ENCODE measurements at places on chromosomes 3 and 15. TPM values are rescaled to one million over a fixed set of nuclear protein-coding genes. Genes with fewer than 3 reads are reported as not detected.

DNA sequence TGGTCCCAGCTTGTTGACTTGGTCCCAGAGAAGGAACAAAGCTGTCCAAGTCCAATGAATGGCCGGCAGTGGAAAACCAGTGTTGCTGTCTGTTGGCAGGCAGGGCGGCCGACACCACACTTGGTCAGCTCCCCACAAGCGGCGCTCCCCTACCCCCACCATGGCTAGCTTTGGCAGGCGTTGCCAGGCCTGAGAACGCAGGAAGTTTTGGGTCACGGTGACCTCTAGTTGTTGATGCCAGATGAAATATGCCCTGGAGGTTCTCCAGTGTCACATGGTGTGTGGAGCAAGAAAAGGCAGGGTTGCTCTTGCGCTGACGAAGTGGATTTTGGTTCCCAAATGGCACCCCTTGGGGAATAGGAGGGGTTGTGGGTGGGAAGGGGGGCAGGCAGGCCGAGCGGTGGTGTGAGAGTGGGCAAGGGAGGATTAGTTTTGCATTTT, 72.7 kb upstream of the TPRG1 start:
- DNase-seq, result no peak

- no peak for DNase-seq
Measured at GRCh38 chr3:32502946-32503286, 264 bp upstream of the CMTM6 start.

GRCh38 chr3:23004971-23005370, 198.2 kb upstream of the UBE2E2 start:
- DNase-seq, result peak; percentile 88

DNA sequence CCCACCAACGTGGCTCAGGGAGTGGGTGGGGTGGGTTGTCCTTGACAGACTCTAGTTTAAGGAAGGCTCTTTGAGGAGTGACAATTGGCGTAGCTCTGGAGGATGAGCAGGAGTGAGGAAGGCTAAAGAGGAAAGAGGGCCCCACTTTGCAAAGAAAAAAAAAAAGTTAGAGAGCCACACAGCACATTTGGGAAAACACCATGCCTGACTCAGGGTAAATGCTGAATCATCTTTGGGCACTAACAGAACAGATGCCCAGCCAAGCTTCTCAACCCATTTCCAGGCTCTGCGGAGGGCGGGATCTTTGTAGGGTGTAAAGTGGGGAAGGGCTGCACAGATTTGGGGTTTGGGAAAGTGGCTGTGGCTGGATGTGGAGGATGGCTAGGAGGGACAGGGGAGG, 179.1 kb upstream of the RGMA start:
- DNase-seq, result no peak

WDR6 gene
- 107 TPM for total RNA-seq

DNA sequence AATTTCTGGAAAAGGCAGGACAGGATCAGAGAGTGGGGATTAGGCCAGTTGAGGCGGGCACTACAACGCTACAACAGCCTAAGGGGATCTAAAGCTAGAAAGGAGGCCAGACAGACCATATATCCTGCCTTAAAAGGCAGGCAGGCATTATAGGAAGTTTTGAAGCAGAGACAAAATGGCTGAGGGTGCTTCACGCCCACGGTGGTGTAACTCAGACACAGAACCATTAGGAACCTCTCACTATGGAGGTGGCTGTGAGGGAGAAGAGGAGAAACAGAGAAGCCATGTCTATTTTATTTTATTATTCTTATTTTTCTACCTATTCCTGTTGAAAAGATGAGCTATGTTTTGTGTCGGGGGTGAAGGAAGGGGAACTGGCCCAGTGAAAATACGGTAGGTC, 2.1 kb upstream of the USP4 start:
- no peak for DNase-seq

FOXL2NB gene
- 5.2 TPM for total RNA-seq

TMEM207 gene
- total RNA-seq, result not detected

TMC3 gene
- 0.22 TPM for total RNA-seq

DNA sequence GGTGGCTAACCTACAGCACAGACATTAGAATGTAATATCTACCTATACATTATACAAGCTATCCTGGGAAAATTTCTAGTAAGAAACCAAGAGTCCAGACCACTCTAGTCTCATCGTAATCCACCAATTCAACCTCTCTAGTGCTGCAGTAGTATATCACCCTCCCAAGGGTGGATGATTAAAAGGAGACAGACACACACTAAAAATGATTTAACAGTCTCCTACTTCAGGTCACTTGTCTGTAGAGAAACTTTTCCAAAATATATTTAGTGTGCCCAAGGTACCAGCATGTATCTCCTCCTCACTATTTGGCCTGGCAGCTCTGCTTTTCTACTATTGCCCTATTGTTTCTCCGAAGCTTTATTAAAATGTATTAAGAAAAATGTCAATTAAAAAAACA, 45.0 kb downstream of the ZBTB20 start:
- DNase-seq, result no peak

DNA sequence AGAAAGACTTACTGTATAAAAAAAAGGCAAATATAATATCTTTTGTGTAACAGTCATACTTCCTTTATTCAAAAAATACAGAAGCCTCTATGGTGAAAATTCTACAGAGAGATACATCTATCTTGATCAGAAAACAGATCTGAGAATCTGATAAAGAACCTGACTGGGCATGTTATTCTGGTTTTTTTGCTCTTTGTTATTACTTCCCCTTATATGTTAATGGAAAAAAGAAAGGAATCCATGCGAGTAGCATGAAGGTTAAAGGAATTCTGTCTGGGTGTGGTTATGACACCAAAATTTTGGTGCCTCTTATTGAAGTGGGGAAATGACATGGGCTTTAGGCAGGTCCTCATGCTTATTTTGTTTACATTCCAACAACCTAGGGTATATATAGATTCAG, 81.7 kb downstream of the BCHE start:
- DNase-seq, result no peak

- peak; percentile 77 for DNase-seq
Measured at GRCh38 chr3:78804251-78805037, 963.4 kb downstream of the ROBO1 start.

DNA sequence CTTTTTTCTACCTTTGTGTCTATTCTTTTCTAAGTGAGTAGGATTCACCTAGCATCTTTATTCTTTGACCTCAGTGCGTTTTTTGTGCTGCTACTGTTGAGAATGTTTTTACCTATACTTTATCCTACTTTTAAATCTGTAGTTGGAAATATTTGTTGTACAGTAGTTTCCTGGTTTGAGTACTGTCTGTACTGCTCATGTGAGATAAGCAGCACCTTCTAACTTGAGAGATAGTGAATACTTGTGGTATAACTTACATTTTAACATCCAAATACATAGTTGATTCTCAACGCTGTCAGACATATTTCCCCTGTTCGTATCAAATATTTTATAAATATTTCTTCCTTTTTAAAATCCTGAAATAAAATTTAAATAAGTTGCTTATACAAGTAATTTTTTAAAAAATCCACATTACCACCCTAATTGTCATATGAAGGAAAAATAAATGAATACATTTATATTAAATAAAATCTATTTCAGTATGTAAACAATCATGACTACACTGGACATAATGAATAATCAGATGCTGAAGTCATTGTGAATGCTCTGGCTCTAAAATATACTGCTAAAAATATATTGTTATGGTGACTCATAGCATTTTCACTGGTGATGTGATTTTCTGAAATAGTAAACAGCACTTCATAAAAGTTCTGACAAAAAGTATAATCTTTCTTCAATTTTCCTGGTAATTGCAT, 17.4 kb downstream of the ATP11B start:
- DNase-seq, result no peak

ADCY5 gene
- 1.2 TPM for total RNA-seq

- DNase-seq, result no peak
Measured at GRCh38 chr3:23402728-23403492, 199.8 kb downstream of the UBE2E2 start.

- peak; percentile 41 for DNase-seq
Measured at GRCh38 chr3:63818282-63819150, 583 bp upstream of the C3orf49 start.

GRCh38 chr3:40913641-40914040, 285.7 kb upstream of the CTNNB1 start:
- no peak for DNase-seq

- DNase-seq, result no peak
Measured at GRCh38 chr3:170465955-170466354, 47.3 kb downstream of the CLDN11 start.

PEX11A gene
- 2.5 TPM for total RNA-seq

HCN4 gene
- total RNA-seq, result 2.2 TPM

ACOX2 gene
- 2.2 TPM for total RNA-seq

DNA sequence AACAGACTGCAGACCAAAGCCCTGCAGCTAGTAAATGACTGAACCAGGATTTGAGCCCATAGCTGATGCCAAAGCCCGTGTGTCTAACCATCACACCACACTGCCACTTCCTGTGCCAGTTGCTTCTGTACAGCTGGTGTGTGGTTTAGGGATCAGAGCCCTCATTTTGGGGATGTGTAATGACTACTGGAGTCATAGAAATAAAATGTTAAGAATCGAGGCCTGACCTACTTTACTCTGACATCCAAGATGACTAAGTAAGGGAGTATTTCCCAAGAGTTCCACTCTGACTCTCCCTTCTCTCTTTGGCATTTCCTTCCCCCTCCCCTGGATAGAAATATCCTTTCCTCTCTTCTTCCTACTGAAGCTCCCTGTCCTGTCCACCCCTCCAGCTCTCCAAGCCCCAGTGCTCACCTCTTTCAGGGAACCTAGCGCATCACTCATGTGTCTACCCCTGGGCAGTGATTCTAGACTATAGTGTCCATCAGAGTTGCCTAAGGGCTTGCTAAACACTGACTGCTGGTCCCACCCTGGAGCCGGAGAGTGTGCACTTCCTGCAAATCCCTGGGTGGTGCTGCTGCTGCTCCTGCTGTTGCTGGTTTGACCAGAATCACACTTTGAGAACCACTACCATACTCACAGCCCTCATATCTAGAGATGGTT, 53.8 kb downstream of the MGLL start:
- peak; percentile 98 for DNase-seq

- DNase-seq, result peak; percentile 65
Measured at GRCh38 chr3:64184621-64185020, 40.6 kb downstream of the PRICKLE2 start.

Data from astrocyte (in vitro differentiated cells and primary cell).